ENCODE measurements at places on chromosomes 5 and 9. TPM values are rescaled to one million over a fixed set of nuclear protein-coding genes. Genes with fewer than 3 reads are reported as not detected.

TMEM141 gene
- 179 TPM for total RNA-seq

GRCh38 chr9:104775976-104776375 lies 12.0 kb downstream of the NIPSNAP3B start:
- DNase-seq, result no peak
- H3K27me3 ChIP-seq, result no peaks in the 10 kb centered on the region
- peak overlapping the region; percentile 26 for H3K27ac ChIP-seq
- no peak overlapping the region for H3K4me3 ChIP-seq
- H3K4me1 ChIP-seq, result no peaks in the 10 kb centered on the region

DNA sequence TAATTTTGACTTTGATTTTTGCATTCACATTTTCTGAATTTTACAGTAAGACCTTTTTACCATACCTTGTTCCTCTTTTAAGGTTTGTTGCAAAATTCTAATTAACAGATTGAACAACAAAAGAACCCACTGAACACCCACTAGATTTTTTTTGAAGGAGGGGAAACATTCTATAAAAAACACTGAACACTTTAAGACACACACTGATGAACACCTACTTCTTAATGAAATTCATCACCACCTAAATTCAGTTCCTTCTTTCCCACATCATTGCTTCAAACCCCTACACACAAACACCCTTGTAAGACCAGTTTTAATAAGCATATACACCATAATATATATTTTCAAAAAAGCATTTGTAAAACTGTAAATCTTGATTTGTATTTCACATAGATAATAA lies 559.0 kb upstream of the MEF2C start:
- H3K4me3 ChIP-seq, result no peak overlapping the region
- no peak overlapping the region for H3K27ac ChIP-seq
- no peaks in the 10 kb centered on the region for H3K27me3 ChIP-seq
- H3K36me3 ChIP-seq, result no peaks in the 10 kb centered on the region

GRCh38 chr5:169710675-169711074 lies 73.6 kb downstream of the DOCK2 start:
- H3K27me3 ChIP-seq, result no peaks in the 10 kb centered on the region
- H3K27ac ChIP-seq, result no peak overlapping the region
- H3K36me3 ChIP-seq, result no peaks in the 10 kb centered on the region
- no peak for DNase-seq

- no peak for DNase-seq
- no peak overlapping the region for H3K27ac ChIP-seq
- no peak overlapping the region for H3K4me3 ChIP-seq
- no peaks in the 10 kb centered on the region for H3K36me3 ChIP-seq
Measured at GRCh38 chr5:123178683-123179082, 89.6 kb downstream of the PRDM6 start.

DNA sequence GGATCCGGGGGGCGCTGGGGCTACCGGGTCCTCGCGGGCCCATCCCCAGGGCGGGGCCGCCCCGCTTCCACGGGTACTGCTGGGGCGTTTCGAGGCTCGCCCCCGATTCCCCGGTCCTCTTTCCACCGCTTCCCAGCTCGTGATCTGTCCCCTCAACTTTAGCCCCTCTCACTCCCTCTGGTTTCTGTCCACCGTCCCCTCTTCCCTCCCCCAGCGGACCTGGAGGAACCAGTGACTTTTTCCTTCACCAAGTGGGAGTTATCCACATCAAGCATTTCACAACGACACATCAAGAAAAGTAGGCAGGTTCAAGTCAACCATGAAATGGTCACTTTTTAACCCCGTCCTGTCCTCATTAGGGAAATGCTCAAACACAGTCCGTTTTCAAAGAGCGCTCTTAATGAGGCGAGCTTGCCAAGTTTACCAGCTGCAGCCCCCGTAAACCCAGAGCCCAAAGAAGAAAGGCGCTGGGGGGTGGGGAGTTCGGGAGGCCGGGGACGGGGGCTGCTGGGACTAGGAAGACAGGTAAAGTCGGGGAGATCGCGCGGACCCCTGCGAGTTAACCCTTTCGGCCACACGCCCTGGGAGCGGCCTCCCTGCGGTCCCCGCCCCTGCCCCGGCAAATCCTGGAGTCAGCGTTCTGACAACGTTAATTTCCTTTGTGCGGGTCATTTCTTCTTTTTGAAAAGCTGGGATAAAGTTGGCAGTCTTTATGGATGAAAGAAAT lies 2.1 kb upstream of the NFIB start:
- peaks cover 10% of the 10 kb centered on the region for H3K27me3 ChIP-seq
- H3K4me1 ChIP-seq, result peaks cover 49% of the 10 kb centered on the region
- peak; percentile 22 for DNase-seq
- H3K36me3 ChIP-seq, result no peaks in the 10 kb centered on the region
- peak overlapping the region; percentile 73 for H3K4me3 ChIP-seq

DNA sequence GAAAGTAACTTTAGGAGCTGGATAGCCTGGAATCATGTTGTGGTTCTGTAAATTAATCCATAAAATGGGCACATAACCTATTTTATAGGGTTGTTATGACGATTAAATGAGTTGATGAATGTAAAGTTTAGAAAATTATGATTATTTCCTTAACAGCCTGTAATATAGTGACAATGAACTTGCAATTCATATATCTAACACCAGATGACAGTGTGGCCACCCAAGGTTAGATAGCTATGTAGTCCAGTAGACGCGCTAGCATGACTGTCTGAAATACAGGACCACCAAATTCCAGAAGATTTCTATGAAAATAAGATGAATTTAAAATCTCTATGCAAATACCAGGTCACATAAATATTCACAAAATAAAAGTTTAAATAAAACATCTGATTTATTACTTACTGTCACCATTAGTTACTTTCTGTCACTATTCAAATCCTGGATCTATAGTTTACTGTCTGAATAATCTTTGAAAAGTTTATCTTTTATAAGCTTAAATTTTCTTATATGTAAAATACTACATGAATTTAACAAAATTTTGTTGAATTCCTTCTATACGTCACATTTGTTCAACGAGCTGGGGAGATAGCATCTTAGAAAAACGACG lies 26.1 kb upstream of the MACIR start:
- H3K27me3 ChIP-seq, result no peaks in the 10 kb centered on the region
- H3K27ac ChIP-seq, result no peak overlapping the region
- no peak overlapping the region for H3K4me3 ChIP-seq
- no peaks in the 10 kb centered on the region for H3K4me1 ChIP-seq
- H3K36me3 ChIP-seq, result no peaks in the 10 kb centered on the region
- DNase-seq, result no peak

GRCh38 chr5:85931220-85931619 lies 686.5 kb upstream of the COX7C start:
- no peak for DNase-seq
- no peak overlapping the region for H3K27ac ChIP-seq
- no peaks in the 10 kb centered on the region for H3K36me3 ChIP-seq
- no peaks in the 10 kb centered on the region for H3K27me3 ChIP-seq

GRCh38 chr5:141236516-141237313 lies 8.5 kb upstream of the PCDHB15 start:
- no peaks in the 10 kb centered on the region for H3K4me1 ChIP-seq
- DNase-seq, result no peak
- H3K27ac ChIP-seq, result no peak overlapping the region
- H3K4me3 ChIP-seq, result no peak overlapping the region

DNA sequence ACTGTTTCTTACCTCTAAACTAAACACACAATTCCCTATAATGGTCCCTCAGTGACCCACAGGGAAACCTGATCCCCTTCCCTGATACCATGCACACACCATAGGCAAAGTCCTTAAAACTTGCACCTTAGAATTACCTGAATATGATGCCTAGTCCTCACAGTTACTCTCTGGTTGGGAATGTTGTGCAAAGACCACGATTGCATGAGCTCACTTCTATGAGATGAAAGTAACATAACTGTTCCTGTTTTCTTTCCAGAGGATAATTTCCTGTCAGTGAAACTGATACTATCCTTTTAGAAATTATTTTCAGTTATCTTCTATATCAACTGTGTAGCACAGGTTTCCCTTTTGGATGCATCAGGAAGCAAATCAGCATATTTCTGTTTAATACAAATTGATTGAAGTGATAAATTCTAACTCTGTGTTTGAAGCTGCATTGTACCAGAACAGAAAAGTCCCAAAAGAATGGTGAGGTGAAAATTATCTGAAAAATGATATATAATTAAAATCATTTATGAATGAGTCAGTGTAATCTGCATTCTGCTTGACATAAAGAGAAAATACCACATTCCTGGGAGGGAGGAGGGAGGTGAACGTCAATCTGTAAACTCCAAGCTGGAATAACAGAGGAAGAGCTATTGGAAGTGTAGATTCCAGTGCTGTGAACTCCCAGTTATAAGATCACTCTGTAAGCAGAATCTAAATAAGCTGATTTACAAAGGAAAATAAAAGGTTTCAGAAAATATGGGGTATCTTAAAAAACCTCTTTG lies 51.2 kb upstream of the TNFAIP8 start:
- H3K27ac ChIP-seq, result no peak overlapping the region
- H3K4me3 ChIP-seq, result no peak overlapping the region
- H3K4me1 ChIP-seq, result peaks cover 3% of the 10 kb centered on the region
- no peak for DNase-seq

GRCh38 chr9:16075696-16076095 lies 522.9 kb downstream of the CCDC171 start:
- no peak for DNase-seq
- no peaks in the 10 kb centered on the region for H3K4me1 ChIP-seq
- H3K36me3 ChIP-seq, result no peaks in the 10 kb centered on the region
- no peak overlapping the region for H3K4me3 ChIP-seq
- H3K27ac ChIP-seq, result no peak overlapping the region
- no peaks in the 10 kb centered on the region for H3K27me3 ChIP-seq

BTNL3 gene
- total RNA-seq, result 146 TPM

DNA sequence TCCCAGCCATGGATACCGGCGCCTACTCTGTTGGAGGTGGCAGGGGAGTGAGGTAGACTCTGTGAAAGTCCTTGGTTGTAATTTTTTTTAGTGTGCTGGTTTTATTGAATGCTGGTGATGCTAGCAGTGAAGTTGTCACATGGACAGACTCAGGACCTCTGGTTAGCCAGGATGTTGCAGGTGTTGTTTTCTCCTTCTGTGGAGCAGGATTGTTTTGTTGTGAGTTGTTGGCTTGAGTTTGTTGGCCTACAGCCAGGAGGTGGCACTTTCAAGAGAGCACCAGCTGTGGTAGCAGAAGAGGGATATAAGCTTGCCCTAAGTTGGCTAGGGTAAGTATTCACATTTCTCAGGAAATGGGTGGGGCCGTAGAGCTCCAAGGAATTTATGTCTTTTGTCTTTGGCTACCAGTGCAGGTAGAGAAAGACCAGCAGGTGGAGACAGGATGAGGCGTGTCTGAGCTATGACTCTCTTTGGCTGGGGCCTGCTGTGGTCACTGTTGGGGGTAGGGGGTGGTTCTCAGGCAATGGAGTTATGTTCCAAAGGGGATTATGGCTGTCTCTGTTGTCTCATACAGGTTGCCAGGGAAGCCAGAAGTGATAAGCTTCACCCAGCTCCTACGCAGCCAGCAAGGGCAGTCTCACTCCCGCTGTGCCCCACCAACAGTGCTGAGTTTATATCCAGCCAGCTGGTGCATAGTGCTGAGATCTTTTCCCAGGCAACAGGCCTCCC lies 248.7 kb downstream of the TAF11L14 start:
- H3K36me3 ChIP-seq, result no peaks in the 10 kb centered on the region
- H3K27me3 ChIP-seq, result no peaks in the 10 kb centered on the region
- H3K4me3 ChIP-seq, result no peak overlapping the region
- no peaks in the 10 kb centered on the region for H3K4me1 ChIP-seq

GRCh38 chr5:16578474-16578883 lies 38.3 kb downstream of the RETREG1 start:
- no peaks in the 10 kb centered on the region for H3K36me3 ChIP-seq
- no peak overlapping the region for H3K27ac ChIP-seq
- no peaks in the 10 kb centered on the region for H3K27me3 ChIP-seq

BARHL1 gene
- total RNA-seq, result not detected

NEUROG1 gene
- total RNA-seq, result not detected

GRCh38 chr5:4901305-4901811 lies 238.8 kb upstream of the ADAMTS16 start:
- no peak for DNase-seq
- no peak overlapping the region for H3K4me3 ChIP-seq
- no peaks in the 10 kb centered on the region for H3K36me3 ChIP-seq
- H3K27ac ChIP-seq, result peak overlapping the region; percentile 38
- H3K27me3 ChIP-seq, result no peaks in the 10 kb centered on the region

DNA sequence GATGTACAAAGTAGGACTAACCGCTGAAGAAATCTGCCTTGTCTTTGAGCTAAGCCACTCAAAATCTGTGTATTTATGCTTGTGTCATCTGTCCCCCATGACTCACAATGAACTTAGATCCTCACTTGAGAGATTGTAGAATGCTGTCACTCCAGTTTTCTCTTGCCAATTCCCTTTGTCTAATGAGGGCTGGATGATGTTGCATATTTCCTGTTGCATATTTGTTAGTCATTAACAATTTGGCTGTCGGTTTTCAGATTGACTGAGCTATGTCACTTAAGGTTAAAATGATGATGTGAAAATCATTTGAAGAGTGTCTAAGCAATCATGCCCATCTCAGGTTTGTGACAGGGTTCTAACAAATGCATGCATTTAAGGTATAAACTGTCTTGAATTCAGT lies 481.7 kb downstream of the CDH10 start:
- DNase-seq, result no peak
- no peaks in the 10 kb centered on the region for H3K4me1 ChIP-seq
- no peak overlapping the region for H3K4me3 ChIP-seq
- no peaks in the 10 kb centered on the region for H3K36me3 ChIP-seq
- H3K27ac ChIP-seq, result no peak overlapping the region
- no peaks in the 10 kb centered on the region for H3K27me3 ChIP-seq

LECT2 gene
- not detected for total RNA-seq

GLRA1 gene
- total RNA-seq, result not detected

DNA sequence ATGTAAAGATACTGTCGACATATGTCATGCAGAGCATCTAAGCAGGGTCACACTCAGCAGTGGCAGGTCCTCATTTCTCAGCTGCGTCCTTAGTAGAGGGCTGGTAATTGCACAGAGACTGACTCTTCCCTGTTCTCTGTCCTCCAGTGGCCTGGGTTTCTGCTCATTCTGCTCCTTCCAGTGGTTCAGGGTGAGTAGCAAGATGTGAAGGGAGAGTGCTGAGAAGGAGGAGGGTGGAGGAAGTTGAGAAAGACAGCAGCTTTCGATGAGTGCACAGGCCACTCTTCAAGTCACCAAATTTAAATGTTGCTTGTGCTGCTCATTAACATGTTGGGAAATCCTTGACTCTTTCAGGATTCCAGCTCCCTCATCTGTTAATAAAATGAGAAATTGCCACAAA lies 203.9 kb downstream of the FBXL7 start:
- no peaks in the 10 kb centered on the region for H3K4me1 ChIP-seq
- H3K27me3 ChIP-seq, result no peaks in the 10 kb centered on the region
- H3K4me3 ChIP-seq, result no peak overlapping the region
- no peak overlapping the region for H3K27ac ChIP-seq
- H3K36me3 ChIP-seq, result no peaks in the 10 kb centered on the region

RHOBTB3 gene
- 81.5 TPM for total RNA-seq

DNA sequence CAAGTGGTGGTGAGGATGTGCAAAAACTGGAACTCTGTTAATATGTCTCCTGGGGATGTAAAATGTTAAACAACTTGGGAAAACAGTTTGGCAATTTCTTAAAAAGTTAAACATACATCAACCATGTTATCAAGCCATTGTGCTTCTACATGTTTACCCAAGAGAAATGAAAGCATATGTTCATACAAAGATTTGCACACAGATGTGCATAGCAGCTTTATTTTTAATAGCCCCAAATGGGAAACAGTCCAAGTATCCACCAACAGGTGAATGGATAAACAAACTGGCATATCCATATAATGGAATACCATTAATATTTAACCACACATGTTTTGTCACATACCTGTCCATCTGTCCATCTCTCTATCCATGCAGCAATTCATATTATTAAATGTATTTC lies 6.2 kb downstream of the VPS13A start:
- no peaks in the 10 kb centered on the region for H3K27me3 ChIP-seq
- H3K4me3 ChIP-seq, result no peak overlapping the region
- no peak for DNase-seq
- no peaks in the 10 kb centered on the region for H3K4me1 ChIP-seq

- DNase-seq, result peak; percentile 11
- H3K36me3 ChIP-seq, result no peaks in the 10 kb centered on the region
- H3K27me3 ChIP-seq, result peaks cover 4% of the 10 kb centered on the region
- no peak overlapping the region for H3K4me3 ChIP-seq
Measured at GRCh38 chr9:131773911-131774379, 34.1 kb upstream of the RAPGEF1 start.

All from transverse colon (tissue), 4 donors.